Activated CD4-positive, alpha-beta T cell treated with anti-CD3 and anti-CD28 coated beads for 24 hours (primary cell): ENCODE measurements at places on chromosomes 1 and 21.

DNA sequence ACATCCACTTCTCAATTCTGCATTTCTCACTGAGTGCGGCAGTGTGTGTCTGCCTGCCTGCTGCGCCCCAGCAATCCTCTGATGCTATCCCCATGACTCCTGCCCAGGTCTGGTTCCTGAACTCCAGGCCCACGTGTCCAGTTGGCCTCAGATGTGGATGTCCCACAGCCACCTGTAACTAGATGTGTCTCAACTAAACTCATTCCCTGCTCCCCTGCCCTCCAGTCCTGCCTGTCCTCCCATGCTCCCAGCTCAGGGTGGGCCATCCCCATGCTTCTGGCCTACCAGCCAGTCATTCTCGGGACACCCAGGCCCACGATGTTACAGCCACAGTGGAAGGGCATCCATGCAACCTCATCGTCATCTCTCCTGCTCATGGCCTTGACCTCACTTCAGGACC, 76.8 kb downstream of the STUM start:
- no peak for DNase-seq

DNA sequence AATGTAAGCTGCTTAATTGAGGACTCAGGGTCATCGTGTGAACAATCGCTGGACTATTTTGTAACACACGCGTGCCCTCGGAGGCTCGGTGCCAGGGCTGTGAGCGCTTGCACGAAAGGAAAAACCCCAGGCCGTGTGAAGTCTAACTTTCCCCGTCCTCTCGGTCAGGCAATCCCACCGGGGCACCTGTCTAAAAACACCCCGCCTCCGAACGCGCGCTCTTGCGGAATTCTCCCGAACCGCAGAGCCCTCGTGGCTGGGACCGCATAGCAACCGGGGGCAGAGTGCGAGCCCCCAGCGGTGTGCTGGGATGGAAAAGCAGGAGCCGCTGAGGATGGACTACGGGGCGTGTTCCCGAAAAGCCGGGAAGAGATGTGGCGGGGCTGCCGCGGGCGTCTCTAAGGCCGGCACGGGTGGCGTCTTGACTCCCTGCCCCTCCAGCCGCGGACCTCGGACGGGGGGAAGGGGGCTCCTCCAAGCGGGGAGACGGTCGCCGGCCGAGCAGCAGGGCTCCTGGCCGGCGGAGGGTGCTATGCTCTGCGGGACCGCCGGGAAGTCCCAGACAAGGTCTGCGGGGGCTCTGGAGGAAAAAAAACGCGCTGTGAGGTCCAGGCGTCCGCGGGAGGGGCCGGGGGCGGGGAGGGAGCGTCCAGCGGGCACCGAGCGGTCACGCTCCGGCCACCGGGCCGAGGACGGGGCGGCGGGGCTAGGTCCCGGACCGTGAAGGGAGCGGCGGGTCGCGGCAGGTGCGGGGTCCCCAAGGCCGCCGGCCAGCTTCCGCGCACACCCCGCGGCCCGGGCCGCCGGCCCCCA, 936 bp downstream of the ZBTB21 start:
- DNase-seq = peak; percentile 39

GRCh38 chr1:184069675-184070074, 18.1 kb downstream of the TSEN15 start:
- no peak for DNase-seq

DNA sequence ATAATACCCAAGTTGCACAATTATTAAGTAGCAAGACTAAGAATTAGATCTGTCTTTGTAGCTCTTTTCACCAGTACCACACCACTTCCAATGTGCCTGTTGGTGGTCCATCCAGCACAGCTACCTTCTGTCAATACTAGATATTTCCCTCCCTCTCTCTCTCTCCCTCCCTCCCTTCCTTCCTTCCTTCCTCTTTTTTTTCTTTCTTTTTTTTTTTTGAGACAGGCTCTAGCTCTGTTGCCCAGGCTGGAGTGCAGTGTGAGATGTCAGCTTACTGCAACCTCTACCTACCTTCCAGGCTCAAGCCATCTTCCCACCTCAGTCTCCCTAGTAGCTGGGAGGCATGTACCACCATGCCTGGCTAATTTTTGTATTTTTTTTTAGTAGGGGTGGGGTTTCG, 21.1 kb downstream of the KPNA6 start:
- DNase-seq = no peak

DNA sequence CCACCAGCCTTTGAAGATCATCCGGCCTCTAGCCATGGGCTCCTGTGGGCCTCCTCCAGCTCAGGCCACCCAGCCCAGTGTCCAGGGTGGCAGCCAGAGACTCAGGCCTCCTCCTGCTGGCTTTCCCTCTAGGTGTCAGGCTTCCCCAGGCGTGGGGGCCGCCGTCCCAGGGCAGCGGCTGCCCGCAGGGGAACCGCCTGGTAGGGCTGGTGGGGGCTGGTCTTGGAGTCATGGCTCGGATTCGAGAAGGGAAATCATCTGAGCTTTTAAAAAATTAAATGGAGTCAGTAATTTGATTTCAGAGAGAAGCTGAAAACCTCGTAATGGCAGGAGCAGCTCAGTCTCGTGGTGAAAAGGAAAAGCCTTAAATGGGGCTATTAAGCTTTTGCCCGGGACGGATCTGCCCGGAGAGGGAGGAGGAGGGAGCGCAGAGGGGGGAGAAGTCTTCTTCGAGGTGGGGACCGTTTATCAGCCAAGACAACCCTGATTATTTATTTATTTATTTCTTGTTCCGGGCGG, 66.4 kb upstream of the TARDBP start:
- DNase-seq = no peak

GRCh38 chr1:183739741-183740271, 65.1 kb upstream of the RGL1 start:
- no peak for DNase-seq

- no peak for DNase-seq
Measured at GRCh38 chr1:172378109-172378760, 42.2 kb upstream of the C1orf105 start.

- no peak for DNase-seq
Measured at GRCh38 chr1:160666079-160666442, 19.2 kb upstream of the SLAMF1 start.

- DNase-seq = no peak
Measured at GRCh38 chr1:4871373-4871772, 217.0 kb downstream of the AJAP1 start.

GRCh38 chr1:46130121-46130520, 2.3 kb downstream of the PIK3R3 start:
- no peak for DNase-seq

DNA sequence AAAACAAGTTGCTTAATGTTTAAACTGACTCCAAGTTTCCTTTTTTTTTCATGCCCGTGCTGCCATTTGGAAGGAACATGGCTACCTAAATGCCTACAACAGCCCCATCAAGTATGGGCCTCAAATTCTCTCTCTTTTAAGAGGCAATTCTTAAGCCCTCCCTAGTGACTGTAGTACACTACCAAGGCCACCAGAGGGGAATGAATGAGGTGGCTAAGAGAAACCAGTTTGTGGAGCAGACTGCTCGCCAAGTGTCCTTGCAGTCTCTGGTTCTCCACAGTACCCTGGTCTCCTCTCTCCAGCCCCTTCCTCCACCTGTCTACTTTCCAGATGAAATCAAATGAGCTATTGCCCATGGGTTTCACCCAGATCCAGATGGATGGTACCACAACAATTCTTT, 1809.6 kb downstream of the BRINP3 start:
- DNase-seq = no peak

DNA sequence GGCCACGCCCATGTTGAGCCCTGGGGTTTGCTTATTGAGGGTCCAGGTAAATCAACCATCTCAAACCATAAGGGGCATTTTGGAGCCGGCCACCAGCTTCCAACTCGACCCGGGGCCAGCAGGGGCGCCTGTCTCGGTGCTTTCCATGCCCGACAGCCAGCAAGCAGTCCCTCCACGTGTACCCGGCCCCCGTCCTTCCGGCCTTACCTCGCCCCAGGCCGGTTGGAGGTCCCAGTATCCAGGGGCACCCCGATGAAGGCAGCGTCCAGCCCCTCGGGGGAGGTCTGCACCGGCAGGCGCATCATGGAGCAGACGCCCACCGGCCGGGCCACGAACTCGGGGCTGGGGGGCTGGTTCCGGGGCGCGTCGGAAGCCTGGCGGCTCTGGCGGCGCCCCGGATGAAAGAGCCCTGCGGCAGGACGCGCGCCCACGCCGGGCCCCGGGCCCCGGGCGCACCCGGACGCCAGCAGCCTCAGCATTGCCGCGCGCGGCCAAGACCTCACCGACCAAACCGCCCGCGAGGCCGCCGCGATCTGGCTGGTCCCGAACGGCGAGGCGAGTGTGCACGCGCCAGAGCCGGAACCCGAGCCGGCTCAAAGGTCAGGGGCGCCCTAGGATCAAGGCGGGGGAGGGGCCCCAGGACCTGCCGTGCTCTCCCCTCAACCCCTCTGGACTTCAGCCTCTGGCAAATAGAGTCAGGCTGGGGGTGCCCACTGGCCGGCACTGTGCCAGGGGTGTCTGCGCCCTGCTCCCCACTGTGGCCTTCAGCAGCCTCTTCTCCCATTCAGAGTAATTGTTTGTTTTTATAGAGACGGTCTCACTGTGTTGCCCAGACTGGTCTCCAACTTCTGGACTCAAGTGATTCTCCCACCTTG, at the start of gene AGMAT:
Gene AGMAT (minus strand): TSS at position 563 of the 875 bp plus-strand sequence. CDS start 84 bp downstream, at position 479.
- DNase-seq = peak; percentile 53

DNA sequence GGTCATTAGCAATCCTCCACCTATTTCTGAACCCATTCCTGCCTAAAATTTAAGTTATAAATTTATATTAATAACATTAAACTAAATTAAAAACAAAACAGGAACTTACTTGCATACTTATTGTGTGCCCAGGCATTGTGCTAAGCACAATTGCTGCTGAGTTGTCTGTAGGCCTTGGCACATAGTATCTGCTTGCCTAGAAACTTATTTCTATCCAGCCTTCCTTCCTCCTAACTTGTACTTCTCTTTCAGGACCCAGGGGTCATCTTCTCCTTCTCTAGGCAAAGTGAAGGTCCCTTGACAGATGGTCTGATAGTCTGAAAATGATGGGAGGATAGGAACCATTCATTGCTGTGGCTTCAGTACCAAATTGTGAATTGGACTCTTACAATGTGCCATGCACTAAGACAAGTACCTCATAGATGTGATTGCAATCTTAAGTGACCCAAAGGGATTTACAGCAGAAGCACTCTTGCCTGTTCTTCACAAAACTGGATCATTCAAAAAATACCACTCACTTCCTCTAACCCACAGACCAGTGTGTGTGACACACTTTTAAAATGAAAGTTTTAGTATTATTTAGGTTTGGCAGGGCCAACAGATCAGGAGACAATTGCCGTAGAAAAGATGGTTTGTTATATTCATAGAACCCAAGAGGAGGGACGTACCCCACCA, 10.3 kb upstream of the CD101 start:
- DNase-seq = no peak

- no peak for DNase-seq
Measured at GRCh38 chr1:14522926-14523241, 75.6 kb upstream of the KAZN start.

GRCh38 chr1:3074800-3075199, 5.8 kb downstream of the PRDM16 start:
- DNase-seq = no peak

GRCh38 chr1:197017558-197018146, 40.3 kb downstream of the CFHR5 start:
- no peak for DNase-seq

DNA sequence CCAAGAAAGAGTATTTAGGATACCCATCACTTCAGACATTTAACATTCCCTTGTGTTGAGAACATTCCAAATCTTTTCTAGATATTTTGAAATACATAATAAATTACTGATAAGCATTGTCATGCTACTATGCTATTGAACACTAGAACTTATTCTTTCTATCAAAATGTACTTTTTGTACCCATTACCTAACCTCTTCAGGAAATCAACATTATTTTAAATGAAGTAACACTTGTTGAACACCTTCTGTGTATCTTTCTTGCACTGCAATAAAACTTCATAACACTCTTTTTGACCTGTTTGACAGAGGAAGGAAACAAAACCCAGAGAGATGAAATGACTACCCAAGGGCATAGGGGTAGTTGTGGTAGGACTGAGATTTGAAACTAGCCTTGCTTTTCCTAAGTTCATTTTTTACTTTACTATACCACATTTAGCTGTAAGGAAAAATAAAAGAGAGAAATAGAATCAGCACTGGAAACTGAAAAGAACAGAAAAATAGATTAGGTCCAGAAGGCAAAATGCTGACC, 99.4 kb downstream of the UCHL5 start:
- DNase-seq = no peak

- no peak for DNase-seq
Measured at GRCh38 chr1:240912821-240913220, 300.9 kb upstream of the GREM2 start.

GRCh38 chr21:36550761-36551160, 70.8 kb upstream of the CLDN14 start:
- no peak for DNase-seq

DNA sequence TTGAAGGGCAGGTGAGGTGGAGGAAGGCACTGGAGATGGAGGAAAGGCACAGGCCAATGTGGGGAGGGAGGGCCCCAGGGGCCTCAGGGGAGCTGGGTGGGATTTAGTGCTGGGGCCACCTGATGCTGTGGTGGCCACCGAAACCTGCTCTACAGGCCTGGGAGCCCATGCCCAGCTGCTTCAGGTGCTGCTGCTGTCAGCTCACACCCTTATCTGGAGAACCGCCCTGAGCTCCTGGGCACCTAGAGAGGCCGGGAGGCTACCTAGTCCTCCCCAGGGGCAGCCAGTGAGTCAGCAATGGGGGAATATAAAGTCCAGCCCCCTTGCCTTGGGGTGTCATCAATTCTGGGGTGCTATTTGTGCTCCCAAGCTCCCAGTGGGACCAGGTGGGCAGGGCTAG, 12.2 kb downstream of the FAM131C start:
- DNase-seq = no peak

GRCh38 chr1:98422816-98423215, 238.7 kb upstream of the SNX7 start:
- no peak for DNase-seq

GRCh38 chr1:240935920-240936319, 324.0 kb upstream of the GREM2 start:
- DNase-seq = no peak

DNA sequence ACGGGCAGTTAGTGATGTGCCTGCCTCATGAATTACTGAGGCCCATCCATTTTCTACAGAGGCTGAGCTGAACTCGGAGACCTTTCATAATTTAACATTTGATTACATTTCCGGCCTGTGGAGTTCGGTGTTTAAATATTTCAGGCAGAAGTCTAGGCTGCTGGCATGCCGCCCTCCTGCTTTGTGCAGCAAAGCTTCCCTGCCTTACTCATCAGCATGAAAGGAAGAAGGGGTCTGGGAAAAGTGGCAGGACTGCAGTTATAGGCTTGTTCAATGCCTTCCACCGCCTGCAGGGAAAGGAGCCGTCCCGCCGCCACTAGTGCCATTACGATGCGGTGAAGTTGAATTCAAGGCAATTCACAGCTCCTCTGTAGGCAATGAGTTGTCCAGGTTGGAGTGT, 527.9 kb downstream of the NPHP4 start:
- DNase-seq = no peak

DNA sequence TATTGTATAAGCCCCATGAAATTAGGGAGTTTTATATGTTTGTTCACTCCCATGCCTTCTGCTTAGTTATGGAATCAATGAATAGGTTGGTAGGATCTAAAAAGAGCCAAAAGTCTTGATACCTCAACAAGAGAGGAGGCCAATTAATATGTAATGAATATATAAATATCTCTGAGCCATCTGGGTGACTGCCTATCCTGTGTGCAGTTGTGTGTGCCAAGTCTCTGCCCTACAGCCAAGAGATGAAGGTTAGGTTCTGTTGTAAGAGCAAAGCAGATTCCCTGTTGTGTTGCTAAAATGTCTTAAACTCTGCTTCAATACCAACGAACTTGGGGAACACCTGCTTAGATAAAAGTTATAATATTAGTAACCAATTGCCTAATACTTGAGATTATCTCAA, 61.8 kb upstream of the GORAB start:
- DNase-seq = no peak
